NCI-H1092 (cell line): ENCODE measurements at places on chromosomes 7 and 10.

DNA sequence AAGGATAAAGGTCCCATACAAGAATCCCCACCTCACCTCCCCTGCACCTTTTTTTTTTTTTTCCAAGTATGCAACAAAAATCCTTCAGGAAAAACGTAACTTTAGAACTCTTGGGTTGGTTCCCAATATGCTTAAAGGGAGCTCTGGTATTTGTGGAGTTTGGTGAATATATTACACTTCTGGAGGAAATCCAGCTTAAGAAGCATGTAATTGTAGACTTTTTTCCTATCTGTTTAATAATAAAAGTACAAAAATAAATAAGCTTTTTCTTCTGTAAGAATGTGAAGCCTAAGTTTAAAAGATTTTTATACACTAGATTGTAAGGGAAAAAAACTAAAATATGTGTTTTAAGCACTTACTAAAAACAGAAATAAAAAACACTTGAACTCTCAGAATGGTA is 102.3 kb downstream of the SORBS1 start:
- DNase-seq = no peak

GRCh38 chr10:49619613-49620012 is 5.8 kb downstream of the CHAT start:
- DNase-seq = no peak

- no peak for DNase-seq
Observed at GRCh38 chr10:117792214-117792613, 249.7 kb downstream of the EMX2 start.

- DNase-seq = no peak
Observed at GRCh38 chr10:95466436-95466835, 94.7 kb downstream of the SORBS1 start.

DNA sequence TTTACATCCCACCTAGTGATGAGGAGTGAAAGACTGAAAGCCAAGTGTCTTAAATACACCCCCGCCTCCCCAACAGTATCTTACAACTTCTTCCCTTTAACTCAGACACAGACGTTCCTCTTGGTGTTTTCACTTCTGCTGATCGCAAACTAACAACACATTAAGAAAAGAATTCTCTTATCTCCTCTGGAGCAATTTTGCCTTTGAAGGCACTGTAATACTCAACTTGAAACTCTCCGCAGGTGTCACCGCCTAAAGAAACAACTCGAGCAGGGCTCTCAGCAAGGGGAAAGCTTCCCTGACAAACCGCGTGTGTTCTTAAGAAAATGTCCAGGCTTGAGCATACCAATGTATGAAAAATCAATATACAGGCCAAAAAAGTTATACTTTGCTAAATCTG is 452 bp downstream of the SEMA3C start:
- no peak for DNase-seq

GRCh38 chr10:89043052-89043451 is 52.5 kb downstream of the FAS start:
- no peak for DNase-seq

DNA sequence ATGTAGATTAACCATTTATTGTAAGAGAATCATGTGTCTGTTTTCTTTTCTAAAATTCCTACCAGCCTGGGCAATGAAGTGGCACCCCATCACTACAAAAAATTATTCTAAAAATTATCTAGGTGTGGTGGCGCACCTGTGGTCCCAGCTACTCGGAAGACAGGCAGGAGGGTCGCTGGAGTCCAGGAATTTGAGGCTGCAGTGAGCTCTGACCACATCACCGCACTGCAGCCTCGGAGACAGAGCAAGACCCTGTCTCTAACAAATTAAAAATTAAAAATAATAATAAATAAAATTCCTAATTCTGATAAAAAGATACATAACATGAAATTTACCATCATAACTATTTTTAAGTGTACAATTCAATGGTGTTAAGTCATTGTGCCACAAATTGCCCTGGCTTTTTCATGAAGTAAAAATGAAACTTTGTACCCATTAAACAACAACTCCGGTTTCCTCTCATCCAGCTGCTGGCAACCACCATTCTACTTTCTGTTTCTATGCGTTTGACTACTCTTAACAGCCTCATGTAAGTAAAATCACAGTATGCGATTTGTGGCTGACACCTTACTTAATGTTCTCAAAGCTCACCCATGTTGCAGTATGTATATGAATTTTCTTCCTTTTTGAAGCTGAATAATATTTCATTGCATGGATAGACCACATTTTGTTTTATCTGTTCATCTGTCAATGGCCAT is 20.6 kb upstream of the USP6NL start:
- no peak for DNase-seq
